ENCODE measurements at places on chromosomes 6 and 20.

- DNase-seq, result no peak
Observed at GRCh38 chr6:139028215-139028657, 309 bp upstream of the ABRACL start.

DNA sequence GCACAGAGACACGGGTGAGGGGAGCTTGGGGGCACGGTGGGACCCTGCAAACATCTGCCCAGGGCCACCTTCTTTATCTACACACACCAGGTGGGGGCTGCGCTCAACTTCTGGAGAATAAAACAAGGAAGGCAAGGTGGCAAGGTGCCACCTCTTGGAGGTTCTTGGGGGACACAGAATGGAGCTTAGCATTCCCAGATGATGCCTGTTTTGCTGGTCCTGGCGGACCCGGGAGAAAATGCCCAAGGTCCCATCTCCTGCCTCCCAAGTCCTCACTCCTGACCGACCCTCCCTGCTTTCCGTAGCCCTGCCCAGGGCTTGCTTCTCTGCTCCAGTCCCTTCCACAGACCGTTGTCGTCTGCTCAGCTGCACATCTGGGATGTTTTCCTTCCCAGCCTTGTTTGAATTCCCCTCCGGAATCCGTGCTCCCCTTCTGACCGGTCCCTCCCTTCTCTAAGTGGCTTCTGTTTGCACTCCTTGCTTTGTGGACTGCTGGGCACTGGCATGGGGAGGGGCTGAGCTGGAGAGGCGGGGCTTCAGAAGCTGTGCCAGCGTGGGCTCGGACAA lies 13.1 kb downstream of the ITPR3 start:
- DNase-seq, result no peak

DNA sequence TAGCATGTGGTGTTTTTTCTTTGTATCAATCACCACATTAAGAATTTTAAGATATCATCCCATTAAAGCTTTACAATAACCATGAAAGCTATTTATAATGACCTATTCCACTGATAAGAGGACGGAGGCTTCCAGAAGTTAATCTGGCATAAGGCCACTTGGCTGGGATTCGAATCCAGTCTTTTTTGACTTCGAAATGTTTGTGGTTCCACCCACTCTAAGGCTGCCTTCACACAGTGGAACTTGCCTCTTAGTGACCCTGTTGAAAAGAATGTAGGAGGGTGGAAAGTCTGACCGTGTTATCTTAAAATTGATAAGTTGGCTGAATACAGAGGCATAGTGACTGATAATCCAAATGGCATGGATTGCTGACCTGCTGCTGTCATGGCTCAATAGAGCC lies 959.7 kb downstream of the KIF16B start:
- no peak for DNase-seq

GRCh38 chr6:98838032-98838431 lies 3.7 kb downstream of the POU3F2 start:
- DNase-seq, result no peak

DNA sequence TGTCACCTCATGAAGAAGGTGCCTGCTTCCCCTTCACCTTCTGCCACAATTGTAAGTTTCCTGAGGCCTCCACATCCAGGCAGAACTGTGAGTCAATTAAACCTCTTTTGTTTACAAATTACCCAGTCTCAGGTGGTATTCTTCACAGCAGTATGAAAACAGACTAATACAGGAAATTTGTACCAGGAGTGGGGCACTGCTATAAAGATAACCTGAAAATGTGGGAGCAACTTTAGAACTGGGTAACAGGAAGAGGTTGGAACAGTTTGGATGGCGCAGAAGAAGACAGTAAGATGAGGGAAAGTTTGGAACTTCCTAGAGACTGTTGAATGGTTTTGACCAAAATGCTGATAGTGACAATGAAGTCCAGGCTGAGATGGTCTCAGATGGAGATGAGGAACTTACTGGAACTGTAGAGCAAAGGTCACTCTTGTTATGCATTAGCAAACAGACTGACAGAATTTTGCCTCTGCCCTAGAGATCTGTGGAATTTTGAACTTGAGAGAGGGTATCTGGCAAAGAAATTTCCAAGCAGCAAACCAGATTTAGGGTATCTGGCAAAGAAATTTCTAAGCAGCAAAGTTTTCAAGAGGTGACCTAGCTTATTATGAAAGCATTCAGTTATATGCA lies 23.5 kb upstream of the COL21A1 start:
- no peak for DNase-seq

GRCh38 chr6:128914051-128914450 lies 31.1 kb downstream of the LAMA2 start:
- DNase-seq, result no peak

GRCh38 chr20:42270539-42270938 lies 652.4 kb upstream of the CHD6 start:
- no peak for DNase-seq

DNA sequence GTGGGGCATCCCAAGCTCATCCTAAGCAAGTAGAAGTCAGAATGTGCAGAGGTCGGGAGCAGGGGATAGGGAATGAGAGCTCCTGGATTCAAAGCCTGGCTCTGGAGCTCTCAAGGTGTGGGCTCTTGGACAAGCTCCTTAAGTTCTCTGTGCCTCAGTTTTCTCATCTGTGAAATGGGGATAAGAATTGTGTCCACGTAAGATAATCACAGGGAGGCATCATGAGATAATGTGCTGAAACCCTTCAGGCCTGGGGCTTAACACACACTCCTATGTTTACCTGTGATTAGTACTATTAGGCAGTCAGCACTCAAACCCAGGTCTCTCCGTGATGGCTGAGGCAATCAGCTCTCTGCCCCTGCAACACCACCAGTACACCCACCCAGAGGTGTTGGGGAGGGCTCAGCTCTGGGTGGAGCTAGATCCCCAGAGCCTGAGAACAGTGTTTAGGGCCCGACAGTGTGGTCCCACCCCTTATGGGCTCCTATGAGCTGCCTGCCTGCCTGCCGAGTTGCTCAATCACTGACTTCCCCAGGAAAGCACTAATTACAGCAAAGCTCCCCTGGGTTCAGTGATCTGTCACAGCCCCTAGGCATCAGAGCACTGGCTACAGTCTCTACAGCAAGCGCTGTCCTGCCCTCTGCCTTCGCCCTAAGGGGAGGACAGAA lies 6.3 kb upstream of the SIRPA start:
- DNase-seq, result no peak

DNA sequence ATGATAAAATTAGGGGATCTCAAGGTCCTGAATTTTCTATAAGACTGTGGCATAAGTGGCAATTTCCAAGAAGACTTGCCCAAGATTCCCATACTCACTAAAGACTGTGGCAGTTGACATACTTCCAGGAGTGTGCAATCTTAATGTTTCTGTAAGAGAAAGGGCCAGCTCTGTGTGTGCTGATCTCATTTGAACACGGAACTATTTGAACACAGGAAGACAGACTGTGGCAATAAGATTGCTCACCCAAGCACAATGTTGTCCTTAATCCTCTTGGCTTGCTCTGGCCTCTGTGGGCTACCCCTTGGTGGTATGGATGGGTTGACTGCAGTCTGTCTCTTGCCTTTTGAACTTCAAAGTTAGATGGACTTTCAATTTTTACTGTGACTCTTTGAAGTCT lies 151.4 kb downstream of the PHF3 start:
- no peak for DNase-seq

DNA sequence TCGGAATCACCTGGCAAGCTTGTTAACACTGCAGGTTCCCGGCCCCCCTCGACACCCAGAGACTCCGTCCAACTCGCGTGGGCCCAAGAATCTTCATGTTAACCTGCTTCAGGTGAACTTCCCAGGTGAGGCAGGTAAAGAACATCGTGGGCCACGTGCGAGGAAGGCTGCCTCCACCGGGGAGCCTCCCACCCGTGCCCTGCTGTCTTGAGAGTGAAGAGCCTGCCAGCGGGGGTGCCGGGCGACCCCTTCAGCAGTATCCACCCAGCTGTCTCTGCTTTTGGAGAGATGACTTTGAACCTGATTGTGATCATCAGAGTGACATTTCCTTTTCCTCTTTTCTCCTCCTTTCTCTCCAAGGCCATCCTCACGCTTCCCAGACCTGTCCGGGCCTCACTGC lies 22.9 kb upstream of the RTF2 start:
- no peak for DNase-seq

DNA sequence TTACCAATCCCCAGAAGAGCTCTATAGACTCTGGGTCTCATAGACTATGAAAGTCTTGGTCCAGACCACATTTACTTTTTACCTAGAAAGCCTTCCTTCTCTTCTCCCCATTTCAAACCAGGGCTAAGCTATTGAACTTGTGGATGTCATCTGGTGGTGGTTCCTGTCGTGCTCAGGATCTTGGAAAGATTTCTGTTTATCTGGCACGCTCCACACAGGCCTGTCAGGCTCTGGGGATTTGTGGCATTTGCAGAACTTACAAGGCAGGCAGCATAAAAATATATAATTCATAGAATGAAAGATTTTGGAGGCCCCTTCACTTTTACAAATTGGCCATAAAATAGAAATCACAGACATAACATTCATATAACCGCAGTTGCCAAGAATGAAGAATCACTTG lies 188.1 kb downstream of the UST start:
- no peak for DNase-seq

GRCh38 chr6:133040094-133040802 lies 200.9 kb upstream of the EYA4 start:
- no peak for DNase-seq

DNA sequence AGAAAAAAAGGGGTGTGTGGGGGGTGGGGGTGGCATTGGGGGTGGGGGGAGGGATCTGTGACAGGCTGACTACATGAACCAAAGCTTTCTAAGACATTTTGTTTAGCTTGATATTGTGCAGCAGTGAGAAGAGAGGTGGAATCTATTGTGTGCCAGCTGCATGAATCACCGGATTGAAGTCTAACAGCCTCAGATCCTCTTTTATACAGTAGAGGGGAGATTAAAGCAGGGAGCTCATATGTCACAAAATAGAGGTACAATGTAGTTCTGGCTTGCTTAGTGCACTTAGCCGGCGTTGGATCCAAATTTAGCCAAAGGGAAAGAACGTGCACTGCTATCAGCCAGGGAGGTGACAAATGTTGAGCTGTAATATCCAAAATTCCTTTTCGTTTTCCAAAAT lies 404.2 kb upstream of the CITED2 start:
- DNase-seq, result no peak

GRCh38 chr20:63698739-63699465 lies 2.5 kb downstream of the TNFRSF6B start:
- DNase-seq, result no peak

GRCh38 chr6:118174071-118174470 lies 267.0 kb downstream of the SLC35F1 start:
- no peak for DNase-seq

DNA sequence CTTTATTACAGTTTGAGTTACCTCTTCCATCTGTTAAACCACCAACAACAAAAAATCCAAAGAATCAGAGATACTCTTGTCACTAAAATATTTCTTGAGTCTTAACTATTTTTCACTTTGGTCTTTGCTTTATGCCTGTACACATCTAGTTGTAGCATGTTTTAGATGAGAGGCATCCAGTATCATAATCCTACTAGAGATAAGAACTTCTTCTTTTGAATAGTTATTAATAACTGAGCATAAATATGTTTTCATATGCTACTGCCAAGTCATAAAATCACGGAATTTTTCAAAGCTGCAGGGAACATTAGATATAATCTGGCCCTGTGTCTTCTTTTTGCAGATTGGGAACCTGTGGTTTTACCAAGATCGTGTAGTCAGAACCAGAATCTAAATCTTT lies 55.3 kb downstream of the STK4 start:
- DNase-seq, result no peak

GRCh38 chr6:9921366-9921765 lies 493.5 kb downstream of the TFAP2A start:
- no peak for DNase-seq

DNA sequence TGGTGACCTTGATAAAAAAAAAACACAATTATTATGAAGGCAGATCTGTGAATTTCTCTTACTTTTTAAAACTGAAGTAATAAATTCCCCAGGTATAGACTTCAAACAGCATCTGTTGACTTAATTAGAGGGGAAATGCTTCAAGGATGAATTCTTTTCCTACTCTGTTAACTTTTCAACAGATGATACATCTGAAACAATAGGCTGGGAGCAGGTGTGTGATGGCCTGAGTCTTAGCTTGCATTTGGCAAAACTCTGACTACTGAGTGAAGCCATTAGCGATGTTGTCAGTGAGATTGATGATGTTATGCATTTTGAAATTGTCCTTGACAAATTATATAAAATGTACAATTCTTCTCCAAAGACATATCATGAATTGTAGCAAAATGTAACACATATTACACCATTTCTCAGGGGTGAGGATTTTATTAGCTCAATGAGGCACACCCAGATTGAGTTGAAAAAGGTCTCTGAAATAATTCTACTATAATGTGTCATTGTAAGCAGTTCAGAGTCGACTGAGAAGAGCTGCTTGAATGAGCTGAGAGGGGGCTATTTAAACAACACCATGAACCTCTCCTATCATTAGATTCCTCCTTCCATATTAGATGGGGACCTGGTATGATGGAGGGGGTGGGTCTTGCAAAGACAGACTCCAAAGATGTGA lies 39.6 kb upstream of the OGFRL1 start:
- DNase-seq, result no peak

GRCh38 chr20:53708129-53708968 lies 114.7 kb upstream of the ZNF217 start:
- no peak for DNase-seq

DNA sequence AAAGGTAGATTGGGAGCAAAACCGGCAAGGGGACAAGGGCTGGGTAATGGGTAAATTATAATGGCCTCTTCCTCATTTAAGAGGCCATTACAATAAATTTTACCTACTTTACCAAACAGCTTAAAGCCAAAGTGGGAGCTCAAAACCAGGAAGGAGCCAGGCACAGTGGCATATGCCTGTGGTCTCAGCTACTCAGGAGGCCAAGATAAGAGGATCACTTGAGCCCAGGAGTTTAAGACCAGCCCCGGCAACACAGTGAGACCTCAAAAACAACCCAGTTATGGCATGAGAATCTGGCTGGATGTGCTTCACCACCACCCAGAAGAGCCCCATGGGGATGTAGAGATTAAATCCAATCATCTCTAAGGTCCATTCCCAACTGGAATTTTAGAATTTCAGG lies 52.9 kb upstream of the TAF8 start:
- no peak for DNase-seq

DNA sequence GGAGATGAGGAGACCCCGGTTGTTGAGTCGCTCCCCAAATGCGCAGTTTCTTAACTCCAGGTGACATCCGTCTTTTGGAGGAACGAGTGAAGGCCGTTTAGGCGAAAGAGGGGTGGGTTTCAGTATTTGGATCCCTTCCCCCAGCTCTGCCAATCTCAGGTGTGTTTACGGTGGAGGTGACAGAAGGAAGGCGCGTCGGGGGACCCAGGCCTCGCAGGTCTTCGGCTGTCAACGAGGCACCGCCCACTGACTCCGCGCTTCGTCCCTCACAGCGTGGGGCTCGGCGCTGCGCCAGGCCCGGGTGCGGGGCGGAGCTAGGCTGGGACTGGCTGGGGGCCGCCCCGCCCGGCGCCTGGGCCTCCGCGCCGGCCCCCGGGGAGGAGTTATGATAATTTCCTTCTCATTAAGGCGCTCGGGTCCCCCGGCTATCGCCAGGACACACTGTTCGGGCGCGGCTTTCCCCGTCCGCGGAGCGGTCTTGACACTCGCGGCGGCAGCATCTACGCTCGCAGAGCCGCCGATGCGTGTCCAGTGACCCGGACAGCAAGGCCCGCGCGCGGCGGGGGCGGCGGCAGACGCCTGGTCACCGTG lies at the start of gene TFAP2C:
TSS of gene TFAP2C (plus strand) at position 434 of the 591 bp plus-strand sequence. CDS start 239 bp downstream, outside the sequence.
- no peak for DNase-seq

Data from stimulated activated CD8-positive, alpha-beta memory T cell treated with anti-CD3 and anti-CD28 coated beads, Interleukin-7, amount 100 ng/mL, for 1 hour (primary cell).